ENCODE measurements at places on chromosomes 11 and 22.

GRCh38 chr11:75031224-75031753, 42.6 kb downstream of the NEU3 start:
- no peak for DNase-seq
- no peak overlapping the region for H3K27ac ChIP-seq
- H3K36me3 ChIP-seq = no peaks in the 10 kb centered on the region
- no peaks in the 10 kb centered on the region for H3K27me3 ChIP-seq
- H3K4me3 ChIP-seq = no peak overlapping the region

- no peaks in the 10 kb centered on the region for H3K27me3 ChIP-seq
- peaks cover 6% of the 10 kb centered on the region for H3K4me1 ChIP-seq
- H3K27ac ChIP-seq = no peak overlapping the region
- no peaks in the 10 kb centered on the region for H3K36me3 ChIP-seq
- H3K4me3 ChIP-seq = no peak overlapping the region
These were observed 9.4 kb downstream of the HIPK3 start for GRCh38 chr11:33266393-33267215.

DNA sequence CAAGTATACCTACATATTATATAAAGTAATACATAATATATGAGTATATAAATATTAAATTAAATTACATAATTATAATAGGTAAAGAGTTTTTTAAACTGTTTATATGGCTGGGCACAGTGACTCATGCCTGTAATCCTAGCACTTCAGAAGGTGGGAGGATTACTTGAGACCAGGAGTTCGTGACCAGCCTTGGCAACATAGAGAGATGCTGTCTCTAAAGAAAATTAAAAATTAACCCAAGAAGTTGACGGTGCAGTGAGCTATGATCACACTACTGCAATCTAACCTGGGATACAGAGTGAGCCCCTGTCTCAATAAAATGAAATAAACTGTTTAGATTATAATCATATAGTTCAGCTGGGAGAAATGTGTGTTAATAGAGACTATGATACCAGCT, 363.0 kb downstream of the DDX10 start:
- H3K4me3 ChIP-seq = no peak overlapping the region
- H3K27me3 ChIP-seq = no peaks in the 10 kb centered on the region
- H3K4me1 ChIP-seq = no peaks in the 10 kb centered on the region
- DNase-seq = no peak
- H3K36me3 ChIP-seq = no peaks in the 10 kb centered on the region
- no peak overlapping the region for H3K27ac ChIP-seq

- no peak overlapping the region for H3K4me3 ChIP-seq
- no peaks in the 10 kb centered on the region for H3K4me1 ChIP-seq
- H3K27ac ChIP-seq = no peak overlapping the region
- no peak for DNase-seq
These were observed 110.8 kb downstream of the UVRAG start for GRCh38 chr11:75925785-75926164.

DNA sequence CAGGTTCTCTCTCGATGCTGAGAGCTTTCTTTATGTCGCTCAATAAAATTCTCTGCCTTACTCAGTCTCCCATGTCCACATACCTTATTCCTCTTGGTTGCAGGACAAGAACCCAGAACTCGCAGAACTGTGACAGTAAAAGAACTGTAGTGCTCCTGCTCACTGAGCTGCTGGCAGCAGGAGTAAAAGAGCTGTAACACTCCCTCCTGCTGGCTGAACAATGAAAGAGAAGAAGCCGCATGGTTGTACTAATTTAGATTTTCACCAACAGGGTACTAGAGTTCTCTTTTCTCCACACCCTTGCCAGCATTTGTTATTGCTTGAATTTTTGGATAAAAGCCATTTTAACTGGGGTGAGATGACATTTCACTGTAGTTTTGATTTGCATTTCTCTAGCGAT, 433.2 kb downstream of the GUCY1A2 start:
- H3K4me1 ChIP-seq = no peaks in the 10 kb centered on the region
- H3K27me3 ChIP-seq = no peaks in the 10 kb centered on the region
- no peak overlapping the region for H3K27ac ChIP-seq
- H3K4me3 ChIP-seq = no peak overlapping the region

GRCh38 chr11:119599864-119600541, 129.0 kb downstream of the NECTIN1 start:
- H3K4me3 ChIP-seq = no peak overlapping the region
- no peaks in the 10 kb centered on the region for H3K27me3 ChIP-seq
- no peaks in the 10 kb centered on the region for H3K4me1 ChIP-seq
- no peak for DNase-seq

- no peak overlapping the region for H3K27ac ChIP-seq
- no peak overlapping the region for H3K4me3 ChIP-seq
- peaks cover 3% of the 10 kb centered on the region for H3K27me3 ChIP-seq
- no peaks in the 10 kb centered on the region for H3K4me1 ChIP-seq
- no peaks in the 10 kb centered on the region for H3K36me3 ChIP-seq
These were observed 81.7 kb upstream of the FAM181B start for GRCh38 chr11:82815406-82815805.

DNA sequence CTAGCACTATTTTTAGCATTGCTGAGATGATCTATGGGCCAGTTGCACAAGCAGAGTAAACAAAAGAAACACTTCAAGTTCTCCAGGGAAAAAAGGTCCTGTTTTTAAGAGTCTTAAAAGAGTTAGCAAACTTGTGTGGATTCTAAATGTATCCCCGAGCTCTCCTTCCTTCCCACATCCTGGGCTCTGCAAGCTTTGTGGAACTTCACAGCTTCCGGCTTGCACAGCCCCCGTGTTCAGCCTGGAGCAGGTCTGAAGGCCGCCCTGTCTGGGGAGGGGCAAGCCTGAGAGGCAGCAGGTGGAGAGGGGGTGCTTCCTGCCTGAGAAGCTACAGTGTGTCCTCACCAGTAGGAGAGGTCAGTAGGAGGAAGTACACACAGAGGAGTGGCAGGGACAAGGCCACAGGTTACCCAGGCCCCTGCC, 35.1 kb upstream of the SUSD2 start:
- H3K4me3 ChIP-seq = no peak overlapping the region
- no peaks in the 10 kb centered on the region for H3K27me3 ChIP-seq
- no peaks in the 10 kb centered on the region for H3K36me3 ChIP-seq

GRCh38 chr11:18501629-18502028, 25.1 kb downstream of the TSG101 start:
- no peaks in the 10 kb centered on the region for H3K4me1 ChIP-seq
- H3K27ac ChIP-seq = no peak overlapping the region
- H3K4me3 ChIP-seq = no peak overlapping the region
- DNase-seq = no peak
- H3K27me3 ChIP-seq = no peaks in the 10 kb centered on the region

DNA sequence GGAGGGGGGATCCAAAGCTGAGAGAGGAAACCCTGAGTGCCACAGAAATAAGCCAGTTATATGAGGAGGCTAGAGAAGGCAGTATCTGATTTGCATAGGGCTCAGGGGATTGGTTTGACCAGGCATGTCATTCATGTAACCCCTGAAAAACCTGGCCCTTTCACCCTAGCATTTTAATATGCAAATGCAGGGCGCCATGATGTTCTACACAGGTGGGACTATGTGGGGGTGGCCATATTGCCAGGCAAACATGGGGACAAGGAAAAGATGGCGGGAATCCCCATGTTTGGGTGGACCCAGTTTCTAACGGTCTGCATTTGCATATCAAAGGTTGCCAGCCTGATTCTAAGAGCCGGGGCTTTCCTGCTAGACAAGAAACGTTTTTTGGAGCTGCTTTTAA, 27.2 kb downstream of the CSF2RB start:
- no peak overlapping the region for H3K27ac ChIP-seq
- H3K27me3 ChIP-seq = no peaks in the 10 kb centered on the region
- no peaks in the 10 kb centered on the region for H3K36me3 ChIP-seq
- no peak for DNase-seq

- H3K27me3 ChIP-seq = no peaks in the 10 kb centered on the region
- no peaks in the 10 kb centered on the region for H3K36me3 ChIP-seq
- H3K4me3 ChIP-seq = no peak overlapping the region
- no peak for DNase-seq
- H3K27ac ChIP-seq = no peak overlapping the region
These were observed 111.7 kb downstream of the SPATA19 start for GRCh38 chr11:133733631-133734030.

- no peak overlapping the region for H3K4me3 ChIP-seq
- no peak overlapping the region for H3K27ac ChIP-seq
- no peaks in the 10 kb centered on the region for H3K4me1 ChIP-seq
- H3K27me3 ChIP-seq = no peaks in the 10 kb centered on the region
- H3K36me3 ChIP-seq = no peaks in the 10 kb centered on the region
- no peak for DNase-seq
These were observed 15.7 kb upstream of the OPCML start for GRCh38 chr11:133547808-133548494.

GRCh38 chr11:61817471-61818202, 834 bp upstream of the FADS1 start:
- H3K4me1 ChIP-seq = peaks cover 5% of the 10 kb centered on the region
- H3K27ac ChIP-seq = no peak overlapping the region
- H3K27me3 ChIP-seq = no peaks in the 10 kb centered on the region

DNA sequence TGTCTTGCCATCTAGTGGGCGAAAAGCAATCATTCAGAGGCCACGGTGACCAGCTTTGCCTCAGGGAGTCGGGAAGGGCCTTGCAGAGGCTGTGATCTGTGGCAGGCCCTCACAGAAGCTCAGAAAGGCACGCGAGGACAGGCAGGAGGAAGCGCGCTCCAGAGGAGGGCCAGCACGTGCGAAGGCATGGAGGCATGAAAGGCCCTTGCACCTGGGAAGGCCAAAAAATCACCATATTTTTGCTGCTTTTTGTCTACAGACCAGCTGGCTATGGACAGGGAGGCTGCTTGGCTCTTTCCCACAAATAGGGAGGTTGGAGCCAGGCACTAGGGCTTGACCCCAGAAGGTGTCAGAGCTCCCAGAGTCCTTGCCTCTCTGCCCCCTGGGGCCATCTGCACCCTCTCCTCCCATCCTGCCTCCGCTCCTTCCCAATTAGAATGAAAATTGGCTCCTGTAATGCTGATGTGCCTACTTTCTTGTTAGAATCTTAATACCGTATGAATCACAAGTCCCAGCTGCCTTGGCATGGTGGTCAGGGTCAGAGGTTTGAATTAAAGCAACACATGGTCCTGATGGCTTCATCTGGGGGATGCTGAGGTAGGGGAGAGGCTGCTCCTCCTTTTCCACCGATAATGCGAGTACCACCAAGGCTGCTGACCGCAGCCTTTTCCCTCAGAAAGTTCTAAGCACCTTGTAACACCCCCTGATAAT, 69.1 kb downstream of the FEZ1 start:
- no peaks in the 10 kb centered on the region for H3K27me3 ChIP-seq
- DNase-seq = no peak
- no peaks in the 10 kb centered on the region for H3K4me1 ChIP-seq
- no peak overlapping the region for H3K27ac ChIP-seq
- H3K36me3 ChIP-seq = no peaks in the 10 kb centered on the region

GRCh38 chr11:116545912-116546311, 226.9 kb downstream of the BUD13 start:
- no peak for DNase-seq
- H3K36me3 ChIP-seq = no peaks in the 10 kb centered on the region
- H3K27ac ChIP-seq = no peak overlapping the region
- no peak overlapping the region for H3K4me3 ChIP-seq
- no peaks in the 10 kb centered on the region for H3K27me3 ChIP-seq

GRCh38 chr22:22810018-22810427, 77.6 kb upstream of the IGLL5 start:
- no peaks in the 10 kb centered on the region for H3K36me3 ChIP-seq
- H3K4me3 ChIP-seq = no peak overlapping the region
- H3K27me3 ChIP-seq = no peaks in the 10 kb centered on the region
- peak; percentile 73 for DNase-seq
- H3K27ac ChIP-seq = no peak overlapping the region
- no peaks in the 10 kb centered on the region for H3K4me1 ChIP-seq

GRCh38 chr11:129853518-129854231, 38.0 kb downstream of the TMEM45B start:
- no peaks in the 10 kb centered on the region for H3K27me3 ChIP-seq
- H3K36me3 ChIP-seq = peaks cover 2% of the 10 kb centered on the region
- H3K27ac ChIP-seq = peak overlapping the region; percentile 36

GRCh38 chr11:119180729-119181676, 4.3 kb upstream of the NHERF4 start:
- no peak for DNase-seq
- H3K27ac ChIP-seq = no peak overlapping the region
- no peak overlapping the region for H3K4me3 ChIP-seq

GRCh38 chr11:104837969-104838639, 60.2 kb downstream of the CASP12 start:
- no peaks in the 10 kb centered on the region for H3K27me3 ChIP-seq
- no peak overlapping the region for H3K27ac ChIP-seq
- no peak overlapping the region for H3K4me3 ChIP-seq
- H3K36me3 ChIP-seq = no peaks in the 10 kb centered on the region
- no peak for DNase-seq

GRCh38 chr11:96062134-96062533, 138.2 kb upstream of the MTMR2 start:
- H3K27ac ChIP-seq = no peak overlapping the region
- no peaks in the 10 kb centered on the region for H3K4me1 ChIP-seq
- no peaks in the 10 kb centered on the region for H3K36me3 ChIP-seq
- no peak overlapping the region for H3K4me3 ChIP-seq
- no peaks in the 10 kb centered on the region for H3K27me3 ChIP-seq

DNA sequence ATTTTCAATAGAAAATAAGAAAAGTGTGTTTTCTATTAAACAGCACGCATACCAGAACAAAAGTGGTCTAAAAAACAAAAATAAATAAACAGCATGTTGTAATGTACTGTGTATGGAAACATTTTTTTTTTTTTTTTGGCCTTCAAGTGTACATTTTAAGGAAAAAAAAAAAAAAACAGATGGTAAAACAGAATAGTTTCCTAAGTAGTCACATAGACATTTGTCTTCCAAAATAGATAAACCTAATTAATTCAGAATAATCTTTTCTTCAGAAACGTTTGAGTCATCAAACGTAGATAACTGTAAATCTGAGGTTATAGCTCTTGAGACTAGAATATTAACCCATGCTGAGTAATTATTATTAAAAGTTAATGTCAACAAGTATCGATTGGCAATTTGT, 396 bp upstream of the CFAP300 start:
- no peaks in the 10 kb centered on the region for H3K4me1 ChIP-seq
- H3K27ac ChIP-seq = no peak overlapping the region
- H3K4me3 ChIP-seq = peak overlapping the region; percentile 43
- no peak for DNase-seq

DNA sequence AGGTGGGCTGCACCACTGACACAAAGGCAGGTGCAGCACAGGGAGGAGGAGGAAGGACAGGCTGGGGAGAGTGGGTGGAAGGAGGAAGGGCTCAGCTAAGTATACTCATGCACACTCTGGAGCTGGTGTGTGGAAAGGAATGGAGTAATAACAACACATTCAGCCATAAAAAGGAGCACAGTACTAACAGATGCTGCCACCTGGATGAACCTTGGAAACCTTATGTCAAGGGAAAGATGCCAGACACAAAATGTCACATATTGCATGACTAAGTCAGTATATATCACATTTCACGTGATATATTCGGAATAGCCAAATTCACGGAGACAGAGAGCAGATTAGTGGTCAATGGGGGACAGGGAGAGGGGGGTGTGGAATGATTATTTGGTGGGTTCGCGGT, 389.6 kb upstream of the SYN3 start:
- DNase-seq = no peak
